Ascending aorta (tissue), 2 donors: ENCODE measurements at places on chromosomes 7 and 10. TPM values are rescaled to one million over a fixed set of nuclear protein-coding genes. Genes with fewer than 3 reads are reported as not detected.
A peak's percentile ranks its signal among the peaks of the same experiment; 100 is the strongest.

DNA sequence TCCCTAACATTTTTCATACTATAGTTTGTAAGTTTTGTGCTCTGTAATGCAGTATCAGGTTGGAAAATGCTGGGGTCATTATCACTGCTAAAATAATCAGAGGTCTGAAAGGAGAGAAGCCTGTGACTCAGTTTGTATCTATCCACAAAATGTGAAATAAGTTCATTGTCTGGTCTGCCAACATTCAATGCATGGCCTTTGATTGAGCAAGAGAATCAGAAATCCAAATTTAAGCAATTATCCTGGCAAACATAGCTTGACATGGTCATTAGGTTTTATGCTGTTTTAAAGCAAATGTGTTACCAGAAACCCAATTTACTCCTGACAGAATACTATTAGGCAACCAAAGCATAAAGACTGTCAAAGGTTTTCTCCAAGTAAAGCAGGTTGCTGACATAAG is 709.7 kb upstream of the SEMA3D start:
- DNase-seq = no peak

DNA sequence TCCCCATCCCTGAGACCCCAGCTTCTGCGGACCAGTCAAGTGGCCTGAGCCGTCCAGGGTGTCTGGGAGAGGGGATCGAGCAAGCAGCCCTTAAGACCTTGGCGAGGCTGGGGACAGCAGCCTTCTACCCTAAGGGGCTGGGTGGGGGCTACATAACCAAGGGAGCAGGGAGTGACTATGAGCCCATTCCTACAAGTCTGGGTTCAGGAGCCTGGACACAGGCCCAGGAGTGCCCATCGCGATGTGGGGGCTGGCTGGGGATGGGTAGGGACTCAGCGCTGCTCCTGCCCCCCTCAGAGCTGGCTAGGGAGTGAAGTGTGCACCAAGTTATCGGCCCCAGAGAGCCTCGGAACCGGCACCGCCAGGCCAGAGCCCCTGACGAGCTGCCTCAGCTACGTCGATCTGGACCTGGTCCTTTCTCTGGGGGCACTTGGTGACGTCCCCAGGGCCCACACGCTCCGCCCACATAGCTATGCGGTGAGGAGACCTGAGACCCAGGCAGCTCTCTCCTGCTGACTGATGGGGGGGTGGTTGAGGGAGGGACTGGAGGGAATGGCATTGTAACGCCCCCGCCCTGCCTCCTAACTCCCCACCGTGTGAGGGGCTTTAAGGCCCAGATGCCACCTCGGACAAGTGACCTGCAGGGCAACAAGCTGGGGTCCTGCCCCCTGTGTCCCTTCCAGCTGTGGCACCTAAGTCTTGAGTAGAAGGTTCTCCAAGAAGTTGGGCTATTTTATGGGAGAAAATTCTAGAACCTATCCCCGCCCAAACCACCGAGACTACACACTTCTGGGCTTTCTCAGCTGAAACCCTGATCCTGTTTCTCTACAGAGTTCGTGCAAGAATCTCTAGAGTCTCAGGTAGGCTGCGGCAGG is 2.5 kb downstream of the SAP25 start:
- no peak for DNase-seq

DNA sequence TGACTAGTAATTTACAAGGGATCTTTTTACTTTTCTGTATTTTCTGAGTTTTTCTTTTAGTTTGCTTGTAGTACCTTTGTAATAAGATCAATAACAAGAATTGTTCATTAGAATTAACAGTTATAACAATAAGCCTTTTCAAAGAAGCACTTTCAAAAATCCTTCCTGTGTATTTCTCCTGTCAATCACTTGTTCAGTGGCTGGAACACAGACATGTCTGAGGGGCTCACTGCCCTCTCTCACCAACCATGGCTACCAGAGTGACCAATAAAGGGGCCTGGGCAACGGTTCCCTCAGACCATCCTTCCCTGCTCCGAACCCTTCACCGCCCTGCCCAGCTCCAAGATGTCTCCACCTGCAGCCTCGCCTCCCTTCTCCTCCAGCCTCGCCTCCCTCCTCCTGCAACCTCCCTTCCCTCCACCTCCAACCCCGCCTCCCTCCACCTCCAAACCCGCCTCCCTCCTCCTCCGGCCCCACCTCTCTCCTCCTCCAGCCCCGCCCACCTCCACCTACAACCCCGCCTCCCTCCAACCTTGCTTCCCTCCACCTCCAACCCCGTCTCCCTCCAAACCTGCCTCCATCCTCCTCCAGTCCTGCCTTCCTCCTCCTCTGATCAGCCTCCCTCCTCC is 353.4 kb downstream of the TNS3 start:
- no peak for DNase-seq

GRCh38 chr7:71613313-71613712 is 481.4 kb downstream of the GALNT17 start:
- DNase-seq = no peak

DNA sequence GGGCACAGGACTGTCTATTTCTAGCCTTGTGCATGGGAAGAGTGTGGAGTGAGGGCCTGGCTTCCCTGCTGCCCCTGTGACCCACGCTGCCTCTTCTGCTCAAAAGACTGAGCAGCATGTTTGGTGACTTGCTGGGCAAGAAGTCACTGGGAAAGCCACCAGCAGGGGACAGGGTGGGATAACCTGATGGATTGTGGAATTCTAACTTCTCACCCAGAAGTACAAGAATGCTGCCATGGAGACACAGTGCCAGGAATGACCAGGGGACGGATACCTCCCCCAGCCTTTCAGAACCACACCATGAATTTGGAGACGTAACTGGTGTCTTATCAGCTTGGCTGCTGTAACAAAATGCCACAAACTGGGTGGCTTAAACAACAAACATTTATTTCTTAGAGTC is 28.4 kb downstream of the GALNTL5 start:
- no peak for DNase-seq

DNA sequence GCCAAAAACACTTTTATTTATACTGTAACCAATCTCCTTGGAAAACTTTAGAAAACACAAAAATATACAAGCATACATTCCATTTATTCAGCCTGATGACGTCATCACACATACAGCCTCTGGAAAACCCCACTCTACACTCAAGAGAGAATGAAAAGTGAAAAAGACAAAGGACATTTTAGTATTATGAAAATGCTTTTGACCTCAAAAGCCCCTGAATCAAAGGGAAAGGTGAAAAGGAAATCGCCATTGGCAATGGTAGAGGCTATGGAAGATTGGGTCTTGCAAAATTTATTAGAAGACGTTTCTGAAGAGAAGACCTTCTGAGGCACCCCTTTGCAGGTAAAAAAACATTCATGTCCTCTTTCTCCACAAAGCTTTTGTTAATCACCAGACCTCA is 82.9 kb upstream of the STRIP2 start:
- DNase-seq = no peak

- DNase-seq = no peak
These were observed 202.9 kb downstream of the TRIL start for GRCh38 chr7:28755255-28755654.

- DNase-seq = no peak
These were observed 66.5 kb downstream of the ZNF277 start for GRCh38 chr7:112272921-112273561.

- peak; percentile 82 for DNase-seq
These were observed 33.8 kb downstream of the IL15RA start for GRCh38 chr10:5943536-5943935.

- no peak for DNase-seq
These were observed 33.5 kb downstream of the KCNMA1 start for GRCh38 chr10:77604063-77604462.

- DNase-seq = no peak
These were observed 81.4 kb downstream of the ABI1 start for GRCh38 chr10:26779176-26779860.

DNA sequence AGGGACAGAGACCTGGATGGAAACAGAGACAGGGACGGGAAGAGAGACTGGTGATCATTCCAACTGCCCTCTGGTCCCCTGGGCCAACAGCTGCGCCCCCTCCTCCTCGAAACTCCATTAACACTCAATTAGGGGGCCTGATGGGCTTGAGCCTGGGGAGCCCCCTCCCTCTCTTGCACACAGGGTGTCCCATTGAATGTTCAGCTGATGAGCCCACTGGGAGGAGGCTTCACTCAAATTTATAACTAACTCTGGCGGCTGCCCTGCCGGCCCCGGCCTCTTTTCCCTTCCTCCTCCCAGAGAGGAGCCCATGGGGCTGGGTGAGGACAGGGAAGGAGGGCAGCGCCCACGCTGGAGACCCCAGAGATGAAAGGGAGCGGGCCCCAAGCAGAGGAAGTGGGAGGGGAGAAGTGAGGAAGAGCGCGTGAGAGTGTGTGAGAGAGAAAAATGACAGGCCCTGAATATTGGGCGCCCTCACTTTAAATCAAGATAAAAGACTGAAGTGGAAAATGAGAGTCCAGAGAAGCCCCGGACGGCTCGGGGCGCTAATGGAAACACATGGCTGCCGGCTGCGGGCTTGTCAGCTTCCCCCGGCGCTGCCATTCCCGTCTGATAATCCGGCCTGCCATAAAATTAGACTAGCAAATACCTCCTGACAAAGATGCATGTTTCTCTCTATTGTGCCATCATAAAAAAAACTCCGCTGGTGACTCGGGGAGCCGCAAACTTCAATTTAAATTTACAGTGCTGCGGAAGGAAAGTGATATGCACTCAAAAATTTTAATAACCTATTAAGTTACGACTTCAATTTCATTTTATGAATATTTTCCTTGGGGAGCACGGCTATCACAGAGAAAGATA is 58.0 kb upstream of the PAX2 start:
- DNase-seq = no peak

GRCh38 chr10:77899690-77900089 is 26.9 kb downstream of the DLG5 start:
- DNase-seq = no peak

Gene NOBOX
- not detected for total RNA-seq

Gene IFIT2
- 0.85 TPM for total RNA-seq

Gene GSDME
- total RNA-seq = 14.9 TPM

Gene TACC2
- 69.1 TPM for total RNA-seq

Gene LIPF
- 7.1 TPM for total RNA-seq

Gene AFAP1L2
- 30.4 TPM for total RNA-seq

Gene MLXIPL
- total RNA-seq = 297 TPM

Gene C10orf67
- not detected for total RNA-seq

Gene PHKG1
- 1.1 TPM for total RNA-seq

Gene ZNF804B
- total RNA-seq = not detected

Gene GBF1
- 56.0 TPM for total RNA-seq
